BE2C (cell line): ENCODE measurements at places on chromosomes 12 and 14.

DNA sequence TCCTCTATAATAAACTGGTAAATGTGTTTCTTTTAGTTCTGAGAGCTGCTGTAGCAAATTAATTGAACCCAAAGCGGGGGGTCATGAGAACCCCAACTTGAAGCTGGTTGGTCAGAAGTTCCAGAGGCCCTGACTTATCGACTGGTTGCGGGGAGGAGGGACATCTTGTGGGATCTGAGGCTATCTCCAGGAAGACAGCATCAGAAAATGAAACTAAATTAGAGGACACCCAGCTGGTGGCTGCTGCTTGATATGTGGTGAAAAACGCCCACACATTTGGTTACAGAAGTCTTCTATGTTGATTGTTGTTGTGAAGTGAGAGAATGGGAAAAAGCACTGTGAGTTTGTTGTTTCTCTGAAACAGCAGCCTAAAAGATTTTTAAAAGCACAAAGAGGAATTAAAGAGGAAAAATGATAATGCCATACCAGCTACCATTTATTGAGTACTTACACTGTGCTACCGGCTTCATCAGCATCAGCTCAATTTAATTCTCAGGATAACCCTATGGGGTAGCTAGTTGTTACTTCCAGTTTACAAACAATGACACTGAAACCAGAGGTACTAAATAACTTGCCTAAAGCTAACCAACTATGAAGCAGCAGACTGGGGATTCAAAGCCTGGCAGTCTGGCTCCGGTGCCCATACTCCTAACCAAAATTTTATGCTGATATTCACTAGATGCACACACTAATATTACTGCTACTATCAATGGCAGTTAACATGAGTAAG lies 24.3 kb downstream of the DDX24 start:
- DNase-seq: no peak

- DNase-seq: no peak
These were observed 121.5 kb upstream of the VASH1 start for GRCh38 chr14:76639606-76640229.

- no peak for DNase-seq
These were observed 565 bp downstream of the SPRYD3 start for GRCh38 chr12:53078425-53079225.

GRCh38 chr14:101808894-101809670 lies 47.6 kb downstream of the PPP2R5C start:
- no peak for DNase-seq

DNA sequence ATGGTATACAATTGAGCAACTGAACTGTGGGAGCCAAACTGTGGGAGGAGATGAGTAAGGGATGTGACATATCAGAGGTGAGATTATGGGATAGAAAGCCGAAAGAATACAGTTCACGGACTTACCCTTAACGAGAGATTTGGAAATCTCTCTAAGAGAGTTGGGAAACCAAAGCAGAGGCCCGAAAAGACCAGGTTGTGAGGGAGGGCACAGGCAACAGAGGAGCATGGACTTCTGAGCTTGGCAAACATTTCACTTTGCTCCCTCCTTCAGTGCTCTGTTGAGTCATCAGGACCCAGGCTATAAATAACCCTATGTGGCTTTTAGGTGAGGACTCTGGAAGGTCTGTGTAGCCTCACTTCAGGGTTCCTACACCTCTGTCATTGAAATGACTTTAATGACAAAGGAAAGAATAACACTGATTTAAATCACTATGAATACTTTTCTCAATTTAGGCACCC lies 120.6 kb downstream of the TGFB3 start:
- DNase-seq: no peak

GRCh38 chr12:53427905-53428594 lies 4.4 kb downstream of the AMHR2 start:
- no peak for DNase-seq

GRCh38 chr12:102920271-102920670 lies 3.2 kb upstream of the PAH start:
- no peak for DNase-seq

DNA sequence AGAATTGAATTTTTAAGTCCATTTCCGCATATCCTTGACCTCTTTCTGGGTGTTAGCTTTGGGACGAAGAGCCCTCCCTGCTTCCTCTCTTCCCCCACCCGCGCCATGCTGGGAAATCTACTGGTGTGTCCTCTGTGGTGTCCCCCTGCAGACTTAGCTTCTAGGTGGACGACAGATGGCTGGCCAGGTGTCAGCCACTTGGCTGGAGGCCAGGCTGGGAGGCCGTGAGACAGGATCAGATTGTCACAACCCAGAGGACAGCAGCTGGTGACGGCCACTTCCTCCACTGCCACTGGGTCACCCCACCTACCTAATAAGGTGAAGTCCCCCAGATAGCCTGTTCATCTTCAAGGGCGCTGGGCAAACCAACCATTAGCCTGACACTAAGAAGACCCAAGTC lies 13.3 kb upstream of the DTX1 start:
- peak; percentile 34 for DNase-seq

- no peak for DNase-seq
These were observed 10.7 kb downstream of the SELPLG start for GRCh38 chr12:108622921-108623514.

DNA sequence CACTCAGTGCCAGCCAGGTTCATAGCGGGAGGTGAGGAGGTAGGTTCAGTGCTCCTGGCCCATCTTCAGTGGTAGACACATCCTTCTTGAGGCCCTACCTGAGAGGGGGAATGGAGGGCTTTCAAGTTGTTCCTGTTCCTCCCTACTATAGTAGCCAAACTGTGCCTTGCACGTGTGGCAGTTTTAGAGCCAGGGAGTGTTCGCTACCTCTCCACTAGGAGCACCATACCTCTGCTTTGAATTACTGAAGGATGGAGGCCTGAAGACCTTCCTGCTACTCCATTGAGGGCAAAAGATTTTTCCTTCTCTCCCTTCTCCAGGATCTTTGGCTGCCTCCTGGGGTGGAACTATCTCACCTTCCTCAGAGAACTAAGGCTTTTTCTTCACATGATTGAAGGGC lies 5.9 kb upstream of the ALG10 start:
- no peak for DNase-seq

- no peak for DNase-seq
These were observed 3.3 kb downstream of the DLK1 start for GRCh38 chr14:100729982-100730381.

- DNase-seq: no peak
These were observed 933 bp downstream of the GALNT9 start for GRCh38 chr12:132328282-132329029.

DNA sequence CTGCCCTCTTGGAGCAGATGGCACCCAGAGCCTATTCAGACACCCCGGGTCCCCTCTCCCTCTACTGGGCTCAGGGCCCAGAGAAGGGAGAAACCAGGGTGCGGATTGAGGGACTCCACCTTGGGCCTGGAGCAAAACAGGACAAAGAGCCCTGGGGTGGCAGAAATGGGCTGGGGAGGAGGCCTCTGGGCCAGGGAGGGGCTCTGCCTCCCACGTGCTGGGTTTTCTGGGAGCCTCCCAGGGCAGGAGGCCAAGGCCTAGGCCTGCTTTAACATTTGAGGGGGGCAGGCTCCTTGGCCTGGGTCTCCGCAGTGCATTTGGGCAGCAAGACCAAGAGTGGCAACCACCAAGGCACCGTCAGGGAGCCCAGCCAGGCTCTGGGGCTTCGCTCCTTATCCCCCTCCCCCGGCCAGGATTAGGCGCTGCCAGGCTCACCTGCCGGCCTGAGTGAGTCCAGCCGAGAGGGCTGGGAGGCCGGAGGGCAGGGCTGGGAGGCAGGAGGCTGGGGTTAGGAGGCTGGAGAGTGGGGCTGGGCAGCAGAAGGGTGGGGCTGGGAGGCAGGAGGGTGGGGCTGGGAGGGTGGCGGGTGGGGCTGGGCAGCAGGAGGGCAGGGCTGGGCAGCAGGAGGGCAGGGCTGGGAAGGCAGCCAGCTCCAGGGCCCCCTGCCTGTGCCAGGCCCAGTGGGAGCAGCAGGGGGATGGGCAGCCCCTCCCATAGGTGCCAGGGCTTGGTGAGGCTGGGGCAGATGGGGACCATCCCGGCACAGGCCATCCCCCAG lies 101.8 kb upstream of the EIF5 start:
- DNase-seq: no peak

- no peak for DNase-seq
These were observed 17.1 kb downstream of the HELB start for GRCh38 chr12:66319266-66319954.

- DNase-seq: no peak
These were observed 10.7 kb upstream of the GPR68 start for GRCh38 chr14:91255026-91255695.

DNA sequence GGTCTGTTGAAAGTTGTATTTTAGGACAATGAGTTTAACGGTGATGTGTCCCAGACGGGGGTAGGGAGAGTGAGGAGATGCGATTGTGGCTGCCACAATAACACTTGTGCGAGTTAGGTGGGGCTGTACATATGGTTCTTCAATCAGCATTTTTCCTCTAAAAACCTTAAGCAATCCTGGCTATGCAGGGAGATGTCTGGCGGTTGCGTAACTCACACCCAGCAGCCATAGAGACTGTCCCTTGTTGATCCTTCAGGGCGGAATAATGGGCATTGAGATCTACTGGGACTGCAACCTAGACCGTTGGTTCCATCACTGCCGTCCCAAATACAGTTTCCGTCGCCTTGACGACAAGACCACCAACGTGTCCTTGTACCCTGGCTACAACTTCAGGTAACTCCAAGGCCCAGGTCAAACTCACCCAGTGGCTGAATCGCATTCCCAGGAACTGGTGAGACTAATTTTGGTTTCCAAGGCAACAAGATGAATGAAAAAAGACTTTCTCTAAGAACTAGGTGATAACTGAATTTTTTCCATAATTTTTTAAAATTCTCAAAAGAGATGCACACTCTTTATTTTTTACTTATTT lies 34.6 kb downstream of the P2RX7 start:
- no peak for DNase-seq

DNA sequence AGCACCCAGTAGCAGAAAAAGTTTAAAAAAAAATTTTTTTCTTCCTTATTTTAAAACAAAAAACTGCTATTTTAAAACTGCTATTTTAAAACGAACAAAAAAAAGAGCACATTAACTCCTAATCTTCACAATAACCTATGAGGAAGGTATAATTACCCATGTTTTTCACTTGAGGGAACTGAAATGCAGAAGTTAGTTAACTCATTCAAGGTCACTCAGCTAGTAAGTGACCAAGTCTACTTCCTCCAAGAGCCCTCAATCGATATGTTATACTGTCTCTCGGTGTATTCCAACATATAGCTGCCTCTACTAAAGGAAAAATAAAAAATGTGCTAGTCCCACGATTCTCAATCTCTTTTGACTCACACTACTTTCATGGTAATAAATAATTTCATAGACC lies 7.8 kb downstream of the RPAP3 start:
- DNase-seq: no peak

DNA sequence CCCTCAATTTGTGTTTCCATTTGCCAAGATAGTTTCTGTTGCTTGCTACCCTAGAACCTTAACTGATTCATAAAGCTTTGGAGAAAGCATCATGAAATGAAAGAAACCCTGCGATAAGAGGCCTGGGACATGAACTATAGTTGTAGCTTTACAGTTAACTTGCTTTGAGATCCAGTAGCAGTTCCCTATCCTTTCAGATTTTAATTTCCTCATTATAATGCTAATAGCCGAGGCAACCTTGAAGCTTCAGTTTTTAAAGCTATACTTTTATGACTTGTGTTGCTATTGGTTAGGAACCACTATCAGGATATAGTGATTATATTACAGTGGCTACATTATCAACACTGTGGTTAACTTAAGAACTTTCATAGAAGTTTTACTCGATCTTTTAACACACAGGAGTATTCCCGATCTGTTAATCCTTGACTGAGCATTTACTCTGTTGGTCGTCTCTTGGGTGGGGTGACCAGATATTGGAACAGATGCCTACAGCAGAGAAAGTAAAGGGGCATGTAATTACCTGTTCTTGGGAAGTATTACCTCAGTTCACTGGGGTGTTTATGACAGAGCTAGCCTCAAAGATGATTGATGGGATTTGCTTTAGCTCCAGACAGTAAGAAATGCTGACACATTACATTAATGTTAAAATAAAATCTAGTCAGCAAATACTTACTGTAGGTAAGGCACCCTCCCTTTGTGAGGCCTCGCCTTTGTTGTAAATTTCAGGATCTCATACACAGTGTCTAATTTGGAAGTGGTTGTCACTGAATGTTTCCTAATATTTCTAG lies 86.2 kb upstream of the CSRP2 start:
- no peak for DNase-seq

DNA sequence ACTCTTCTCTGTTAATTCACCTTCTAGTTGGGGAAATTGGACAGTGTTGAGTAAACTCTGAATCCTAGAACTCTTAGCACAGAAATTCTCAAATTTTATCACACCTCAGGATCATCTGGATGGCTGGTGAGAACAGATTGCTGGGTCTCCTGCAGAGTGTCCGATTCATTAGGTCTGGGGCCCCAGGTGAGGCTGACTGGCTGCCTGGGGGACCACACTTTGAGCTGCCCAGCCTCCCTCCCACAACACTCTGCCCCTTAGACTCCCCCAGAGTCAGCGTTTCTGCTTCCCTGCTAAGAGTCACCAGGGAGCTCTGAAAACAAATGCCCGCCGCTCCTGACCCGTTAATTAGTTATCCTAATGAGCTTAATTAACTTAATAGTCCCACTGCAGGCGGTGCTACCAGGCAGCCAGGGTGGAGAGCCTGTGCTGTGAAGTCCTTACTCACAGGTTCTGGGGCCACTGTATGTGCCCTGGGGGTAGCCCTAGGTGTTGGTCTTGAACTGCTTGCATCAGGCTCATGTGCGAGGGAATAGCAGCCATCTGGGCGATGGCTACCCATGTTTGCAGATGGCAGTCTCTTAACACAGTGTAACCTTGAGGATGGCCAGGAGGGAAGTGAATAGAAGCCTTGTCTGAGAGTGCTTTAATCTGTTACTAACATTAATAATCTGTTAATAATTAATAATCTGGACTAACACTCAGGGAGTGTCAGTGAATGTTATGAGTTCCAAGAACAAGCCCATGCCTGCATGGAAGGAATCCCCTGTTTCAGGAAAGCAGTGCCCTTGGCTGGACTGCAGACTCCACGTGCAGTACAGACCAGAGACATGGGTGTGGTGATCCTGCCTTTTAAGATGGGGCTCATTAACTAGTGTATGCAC lies 35.6 kb downstream of the AACS start:
- DNase-seq: no peak

- peak; percentile 48 for DNase-seq
These were observed 755 bp downstream of the SETD1B start for GRCh38 chr12:121804417-121805111.

- DNase-seq: no peak
These were observed 49.0 kb upstream of the CPNE8 start for GRCh38 chr12:38954238-38954873.

DNA sequence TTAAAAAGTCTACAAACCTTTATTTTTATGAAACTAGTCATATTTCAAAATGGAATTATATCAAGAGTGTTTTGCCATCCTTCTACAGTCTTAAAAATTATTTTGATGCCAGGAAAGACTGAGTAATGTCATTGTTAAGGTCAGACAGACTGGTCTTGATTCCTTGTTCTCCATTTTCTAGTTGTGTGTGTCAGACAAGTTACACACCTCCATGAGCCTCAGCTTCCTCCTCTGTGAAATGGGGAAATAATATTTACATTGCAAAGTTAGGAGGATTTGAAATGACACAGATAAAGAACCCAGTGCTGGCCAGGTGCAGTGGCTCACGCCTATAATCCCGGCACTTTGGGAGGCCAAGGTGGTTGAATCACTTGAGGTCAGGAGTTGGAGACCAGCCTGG lies 47.4 kb upstream of the ELK3 start:
- DNase-seq: no peak

GRCh38 chr14:53147208-53147607 lies 5.9 kb downstream of the DDHD1 start:
- DNase-seq: no peak

GRCh38 chr12:89417246-89417977 lies 65.1 kb upstream of the DUSP6 start:
- DNase-seq: no peak

- DNase-seq: no peak
These were observed 85.6 kb downstream of the NAV3 start for GRCh38 chr12:77916276-77916675.
